ENCODE measurements at places on chromosomes 7 and 10.

GRCh38 chr10:99236627-99237309 is 1.1 kb upstream of the HPSE2 start:
- DNase-seq, result no peak

DNA sequence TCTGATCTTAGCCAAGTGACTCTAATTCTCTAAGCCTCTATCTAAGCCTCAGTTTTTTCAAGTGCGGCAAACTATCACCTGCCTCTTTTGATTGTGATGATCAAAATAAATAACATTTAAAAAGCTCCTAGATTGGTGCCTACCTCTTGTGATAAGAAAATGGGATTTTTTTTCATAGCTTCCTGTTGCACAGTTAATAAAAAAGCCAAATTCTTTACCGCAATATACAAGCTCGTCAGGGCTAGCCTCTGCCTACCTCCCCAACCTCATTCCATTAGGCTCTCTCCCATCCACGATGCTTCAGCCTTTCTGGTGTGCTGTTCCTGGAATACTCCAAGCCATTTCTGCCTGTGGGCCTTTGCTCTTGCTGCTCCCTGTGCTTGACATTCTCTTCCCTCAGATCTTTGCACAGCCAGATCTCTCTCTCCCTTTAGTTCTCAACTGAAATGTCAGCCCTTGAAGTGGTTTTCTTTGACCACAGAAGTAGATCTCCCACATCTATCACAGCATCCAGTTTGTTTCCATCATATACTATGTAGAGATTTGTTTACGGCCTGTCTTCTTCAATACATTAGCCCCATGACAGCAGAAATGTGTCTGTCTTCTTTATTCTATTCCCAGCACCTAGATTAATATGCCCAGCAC is 48.8 kb downstream of the SFR1 start:
- DNase-seq, result no peak

- no peak for DNase-seq
These were observed 121.2 kb upstream of the PITRM1 start for GRCh38 chr10:3293581-3294431.

DNA sequence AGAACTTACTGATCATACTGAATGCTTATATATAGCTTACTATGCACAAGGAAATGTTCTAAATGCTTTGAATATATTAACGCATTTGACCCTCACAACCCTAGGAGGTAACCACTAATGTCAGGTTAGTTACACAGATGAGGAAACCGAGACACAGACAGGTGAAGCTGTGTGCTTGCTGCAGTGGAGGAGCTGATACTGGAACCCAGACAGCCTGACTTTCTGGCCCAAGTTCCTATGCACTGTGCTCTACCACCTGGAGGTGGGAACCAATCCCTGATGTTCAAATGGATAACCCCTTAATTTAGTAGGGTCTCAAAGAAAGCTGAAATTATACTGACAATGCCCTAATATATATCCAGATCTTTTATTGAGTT is 119.6 kb downstream of the SORBS1 start:
- DNase-seq, result no peak

DNA sequence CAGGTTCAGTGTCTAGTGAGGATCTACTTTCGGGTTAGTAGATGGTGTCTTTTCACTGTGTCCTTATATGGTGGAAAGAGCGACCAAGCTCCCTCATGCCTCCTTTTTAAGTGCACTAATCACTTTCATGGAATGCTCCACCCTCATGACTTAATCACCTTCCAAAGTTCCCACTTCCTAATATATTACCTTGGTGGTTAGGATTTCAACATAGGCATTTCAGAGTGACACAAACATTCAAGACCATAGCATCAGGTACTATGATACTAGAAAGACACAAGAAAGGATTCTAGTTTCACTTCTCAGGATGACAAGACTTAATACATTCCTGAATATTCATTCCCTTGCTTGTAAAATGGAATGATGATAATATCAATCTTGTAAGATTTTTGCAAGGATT is 119.1 kb upstream of the FAM3C start:
- DNase-seq, result no peak

GRCh38 chr7:127820732-127821085 is 168.7 kb downstream of the SND1 start:
- no peak for DNase-seq

DNA sequence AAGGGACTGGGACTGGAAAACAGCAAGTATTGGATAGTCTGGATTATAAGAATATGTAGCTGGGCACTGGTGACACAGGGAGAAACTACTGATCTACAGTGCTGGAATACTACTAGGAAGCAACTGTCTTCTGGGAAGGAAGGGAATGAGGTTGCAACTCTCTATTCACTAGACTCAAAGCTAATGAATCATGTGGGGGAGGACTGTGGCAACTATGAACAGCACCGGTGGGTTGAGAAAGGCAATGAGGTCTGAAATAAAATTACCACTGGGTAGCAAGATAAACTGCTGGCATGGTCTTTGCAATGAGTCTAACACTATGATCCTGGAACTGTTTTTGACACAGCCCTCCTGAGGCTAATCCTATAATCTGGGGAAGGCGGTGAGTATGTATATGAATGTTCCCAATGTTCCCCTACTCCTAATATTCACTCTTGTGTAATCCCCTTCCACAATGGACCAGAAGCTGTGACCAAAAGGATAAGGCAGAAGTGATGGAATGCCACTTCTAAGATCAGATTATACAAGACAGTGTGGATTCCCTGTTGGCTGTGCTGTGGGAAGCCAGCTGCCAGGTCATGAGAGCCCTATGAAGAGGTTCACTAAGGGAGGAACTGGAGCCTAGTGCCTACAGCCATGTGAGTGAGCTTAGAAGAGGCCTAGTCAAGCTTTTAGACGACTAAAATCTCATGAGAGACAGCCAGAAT is 101.3 kb upstream of the DNAJB12 start:
- DNase-seq, result no peak

All from NCI-H774 (cell line).